ENCODE measurements at places on chromosomes 1 and 21. TPM values are rescaled to one million over a fixed set of nuclear protein-coding genes. Genes with fewer than 3 reads are reported as not detected.

Gene PDC
- total RNA-seq = not detected

Gene PRELP
- 161 TPM for total RNA-seq

- DNase-seq = peak; percentile 34
These were observed 81.3 kb upstream of the DUSP10 start for GRCh38 chr1:221823149-221823548.

- DNase-seq = no peak
These were observed 145.3 kb downstream of the PLPP3 start for GRCh38 chr1:56434025-56434424.

DNA sequence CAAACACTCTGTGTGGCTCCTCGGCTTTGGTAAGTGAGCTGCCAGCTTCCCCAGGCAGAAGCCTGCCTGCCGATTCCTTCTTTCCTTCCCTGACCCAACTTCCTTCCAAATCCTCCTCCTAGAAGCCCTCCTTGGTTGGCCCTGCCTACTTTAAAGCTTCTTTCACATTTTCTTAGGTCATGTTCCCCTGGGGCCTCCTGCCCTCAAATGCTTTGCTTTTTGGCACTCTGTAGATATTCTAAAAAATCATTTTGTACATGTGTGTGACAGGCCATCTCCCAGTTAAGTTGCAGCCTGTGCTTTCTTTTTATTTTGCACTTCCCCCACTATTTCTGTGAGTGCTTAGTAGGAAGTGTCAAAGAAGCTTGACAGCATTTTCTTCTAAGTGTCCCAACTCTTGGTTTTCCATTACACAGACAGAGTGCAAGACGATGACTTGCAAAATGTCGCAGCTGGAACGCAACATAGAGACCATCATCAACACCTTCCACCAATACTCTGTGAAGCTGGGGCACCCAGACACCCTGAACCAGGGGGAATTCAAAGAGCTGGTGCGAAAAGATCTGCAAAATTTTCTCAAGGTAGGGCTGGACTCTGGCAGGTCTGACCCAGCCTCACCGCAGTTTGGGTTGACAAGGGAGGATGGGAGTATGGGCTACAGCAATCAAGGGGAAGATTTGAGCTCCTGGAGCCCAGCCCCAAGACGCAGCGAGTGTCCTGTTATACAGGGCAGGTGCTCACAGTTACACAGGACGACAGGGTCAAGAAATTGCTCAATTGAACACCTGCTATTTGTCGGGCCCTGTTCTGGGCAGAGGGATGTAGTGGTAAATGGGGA is at the start of gene S100A9:
TSS of gene S100A9 (plus strand) at position 2 of the 838 bp plus-strand sequence. CDS start at position 432, 430 bp downstream.
- no peak for DNase-seq

DNA sequence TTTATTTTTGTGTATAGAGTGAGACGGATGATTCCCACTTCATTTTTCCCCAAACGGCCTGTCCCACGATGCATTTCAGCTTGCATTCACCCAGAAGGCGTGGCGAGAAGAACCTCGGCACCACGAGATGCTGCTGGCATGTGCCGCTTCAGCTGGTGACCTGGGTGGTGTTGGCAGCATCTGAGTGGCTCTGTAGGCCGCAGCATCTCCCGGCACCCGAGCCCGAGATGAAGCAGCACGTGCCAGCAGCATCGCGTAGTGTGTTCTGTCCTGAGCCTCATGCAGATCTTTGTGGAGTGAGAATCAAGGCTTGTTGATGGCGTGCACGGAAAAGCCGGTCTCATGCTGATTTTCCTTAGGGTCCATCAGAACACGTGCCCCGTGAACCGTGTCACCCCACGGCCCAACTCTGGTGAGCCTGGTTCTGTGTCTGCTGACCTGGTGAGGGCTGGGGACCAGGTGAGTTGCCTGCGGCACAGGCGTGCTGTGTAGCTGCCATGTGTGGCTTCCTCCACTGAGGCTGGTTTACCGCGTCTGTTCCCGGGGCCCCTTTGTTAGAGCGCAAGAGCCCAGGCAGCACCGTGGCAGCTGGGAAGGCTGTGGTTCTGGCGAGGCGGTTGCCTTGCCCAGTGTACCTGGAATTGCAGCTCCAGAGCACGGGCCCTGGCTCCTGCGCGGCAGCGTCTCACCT is 16.7 kb downstream of the SLX9 start:
- DNase-seq = no peak

- DNase-seq = no peak
These were observed 4.3 kb upstream of the LRRC3 start for GRCh38 chr21:44450999-44451398.

DNA sequence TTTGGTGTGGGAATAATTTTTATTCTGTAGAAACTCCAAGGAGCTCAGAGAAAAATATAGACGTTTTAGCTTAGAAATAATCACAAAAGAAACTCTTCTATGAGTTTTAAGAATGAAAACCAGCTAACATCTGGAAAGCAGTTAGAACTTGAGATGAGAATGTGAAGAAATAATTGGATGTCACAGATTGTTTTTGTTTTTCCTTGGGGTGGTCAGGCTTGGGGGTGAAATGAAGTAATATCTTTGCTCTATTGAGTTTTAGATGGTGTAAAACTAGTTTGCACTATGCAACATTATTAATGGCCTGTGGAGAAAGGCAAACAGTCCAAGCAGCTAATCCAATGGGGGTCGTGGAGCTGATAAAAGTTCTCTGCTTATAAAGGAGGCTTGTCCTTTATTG is 101.2 kb downstream of the FMN2 start:
- DNase-seq = no peak

DNA sequence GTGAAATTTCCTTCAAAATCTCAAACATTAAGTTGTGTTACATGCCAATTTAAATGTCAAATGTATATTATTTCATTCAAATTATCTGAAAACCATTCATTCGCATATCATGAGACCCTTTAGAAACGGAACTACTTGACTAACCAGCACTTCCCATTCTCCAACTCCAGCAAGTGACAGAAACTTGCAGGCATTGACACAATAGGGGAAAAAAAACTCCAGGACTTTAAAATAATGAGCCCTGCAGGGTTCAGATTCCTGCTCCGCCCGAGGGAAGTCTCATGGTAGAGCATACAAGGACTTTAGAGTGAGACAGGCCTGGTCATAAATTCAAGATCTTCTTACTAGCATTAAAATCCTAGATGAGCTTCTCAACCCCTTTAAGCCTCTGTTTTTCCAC is 138.9 kb downstream of the NR5A2 start:
- no peak for DNase-seq

DNA sequence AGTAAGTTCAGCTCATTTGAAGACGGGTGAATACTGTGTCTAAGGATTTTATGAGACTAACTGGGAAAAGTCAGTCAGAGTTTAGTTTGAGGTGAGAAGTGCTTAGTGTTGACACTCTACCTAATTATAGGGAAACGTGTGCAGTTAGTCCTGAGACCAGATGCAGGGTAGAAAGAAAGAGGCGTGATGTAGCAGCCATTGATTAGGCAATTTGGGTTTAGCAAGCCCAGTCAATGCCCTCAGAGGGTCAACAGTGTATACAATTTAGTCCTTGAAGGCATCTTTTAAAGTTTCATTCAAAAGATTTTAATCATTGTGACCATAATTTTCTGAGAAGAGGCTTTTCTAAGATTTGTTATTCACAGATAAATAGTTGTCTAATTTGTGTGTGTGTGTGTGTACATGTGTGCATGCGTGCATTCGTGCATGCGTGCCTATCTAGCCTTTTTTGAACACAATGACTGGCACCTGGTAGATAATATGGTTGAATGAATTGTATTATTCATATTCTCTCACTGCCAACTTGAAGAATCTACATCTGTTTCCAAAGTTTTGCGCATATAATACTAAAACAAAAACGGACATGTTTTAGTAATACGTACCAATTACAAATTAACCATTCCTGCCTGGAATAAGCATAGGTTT is 332.9 kb downstream of the SRGAP2C start:
- no peak for DNase-seq
